CD4-positive, alpha-beta T cell treated with Interleukin-2 at 100 ng/mL for 4 hours (primary cell): ENCODE measurements at places on chromosomes 3 and 15.
A peak's percentile ranks its signal among the peaks of the same experiment; 100 is the strongest.

- DNase-seq: no peak
These were observed 540.8 kb downstream of the FGF12 start for GRCh38 chr3:192186498-192186897.

DNA sequence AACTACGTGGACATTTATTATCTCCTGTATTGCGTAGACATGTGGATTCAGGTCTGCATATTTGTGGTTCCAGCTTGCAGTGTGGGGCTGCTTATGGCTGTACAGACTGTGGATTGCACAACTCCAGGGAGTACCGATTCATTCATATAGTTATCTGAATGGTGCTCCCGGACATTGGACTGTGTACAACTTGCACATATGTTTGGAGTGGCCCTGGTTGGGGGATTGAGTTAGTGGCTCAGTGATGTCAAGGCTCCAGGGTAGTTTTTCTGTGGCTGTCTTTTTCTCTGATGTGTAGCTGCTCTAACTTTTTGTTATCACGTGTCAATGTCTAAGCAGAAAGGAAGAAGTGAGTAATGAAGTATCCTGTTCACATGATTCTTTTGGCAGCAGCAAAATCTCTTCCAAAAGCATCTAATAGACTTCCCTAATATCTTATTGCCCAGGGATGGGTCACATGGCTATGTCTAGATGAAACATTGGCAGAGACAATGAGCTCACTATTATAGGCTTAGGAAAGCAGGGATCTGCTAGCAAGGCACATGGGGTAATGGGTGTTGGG is 15.8 kb downstream of the ST3GAL6 start:
- DNase-seq: no peak

- no peak for DNase-seq
These were observed 159.2 kb upstream of the SLCO3A1 start for GRCh38 chr15:91694131-91694830.

DNA sequence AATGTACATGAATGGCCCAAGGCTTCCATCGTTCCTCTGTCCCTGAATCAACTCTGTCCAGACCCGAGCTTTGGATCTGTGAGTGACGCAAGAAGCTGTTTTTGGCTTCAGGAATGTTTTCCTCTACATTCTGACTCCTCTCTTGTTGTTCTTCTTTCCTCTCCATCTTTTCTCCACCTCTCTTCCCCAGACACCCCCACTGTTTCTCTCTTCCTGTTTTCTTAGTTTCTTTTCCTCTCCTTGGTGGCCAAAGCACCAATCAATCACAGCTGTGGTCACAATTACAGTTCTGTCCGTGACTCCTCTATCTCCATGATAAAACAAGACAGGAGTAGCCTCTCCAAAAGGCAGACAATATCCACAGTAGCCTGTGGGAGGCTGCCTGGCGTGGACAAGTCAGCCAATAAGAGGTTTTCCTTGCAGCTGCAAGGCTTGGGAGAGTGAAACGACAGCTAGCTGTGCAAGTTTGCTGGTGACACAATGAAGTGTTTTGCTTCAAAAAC is 4.9 kb upstream of the TMEM212 start:
- no peak for DNase-seq

DNA sequence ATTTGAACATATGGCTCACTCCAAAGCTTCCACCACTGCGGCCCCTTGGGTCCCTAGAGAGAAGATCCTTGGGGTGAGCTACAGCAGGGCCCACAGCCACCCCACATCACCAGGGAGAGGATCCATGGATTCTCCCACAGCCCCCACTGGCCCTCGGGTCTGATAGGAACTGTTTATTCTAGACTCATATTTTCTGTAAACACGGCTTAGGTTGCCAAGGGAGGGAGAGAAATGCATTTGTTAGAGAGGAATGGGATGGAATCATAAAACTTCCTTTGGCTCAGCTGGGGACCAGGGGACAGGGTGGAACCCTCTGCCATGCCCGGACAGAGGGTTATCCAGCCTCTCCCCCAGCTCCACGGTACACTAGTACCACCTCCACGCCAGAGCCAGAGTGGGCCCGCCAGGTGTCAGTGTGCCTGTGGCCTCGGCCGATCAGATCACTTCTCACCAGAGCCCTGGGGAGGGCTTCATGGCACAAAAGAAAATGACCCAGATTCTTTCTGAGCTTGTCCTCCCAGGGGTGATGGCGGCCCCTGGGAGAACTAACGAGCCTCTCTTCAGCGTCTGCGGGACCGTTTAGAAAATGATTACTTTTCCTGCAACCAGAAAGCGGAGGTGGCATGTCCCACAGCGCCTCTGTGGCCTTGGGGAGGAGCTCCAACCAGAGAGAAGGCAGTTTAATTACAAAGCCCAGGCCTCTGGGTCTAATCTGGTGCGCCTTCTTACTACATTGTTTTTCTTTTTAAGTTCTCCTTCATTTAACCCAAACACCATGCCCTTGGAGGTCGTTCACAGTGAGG is 33.7 kb downstream of the ADCY5 start:
- DNase-seq: no peak

- DNase-seq: peak; percentile 12
These were observed 77.2 kb downstream of the PPP2R3A start for GRCh38 chr3:136042608-136043221.

DNA sequence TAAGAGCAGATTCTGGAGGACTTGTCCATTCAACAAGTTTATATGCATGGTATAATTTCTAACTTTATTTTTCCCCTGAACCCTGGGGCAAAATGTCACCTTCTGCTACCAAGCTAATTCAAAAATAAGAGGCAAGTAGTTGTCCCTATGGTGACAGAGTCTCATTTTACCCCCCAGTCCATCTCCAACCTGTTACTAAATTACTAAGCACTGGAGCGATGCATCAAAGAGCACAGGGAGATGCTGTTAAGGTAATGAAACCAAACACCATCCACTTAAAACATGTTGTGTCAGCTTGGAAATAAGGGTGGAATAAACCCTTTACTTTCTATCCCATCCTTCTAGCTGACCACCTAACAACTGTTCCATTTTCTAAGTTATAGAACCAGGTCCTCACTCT is 417.4 kb upstream of the ATP11B start:
- DNase-seq: no peak

DNA sequence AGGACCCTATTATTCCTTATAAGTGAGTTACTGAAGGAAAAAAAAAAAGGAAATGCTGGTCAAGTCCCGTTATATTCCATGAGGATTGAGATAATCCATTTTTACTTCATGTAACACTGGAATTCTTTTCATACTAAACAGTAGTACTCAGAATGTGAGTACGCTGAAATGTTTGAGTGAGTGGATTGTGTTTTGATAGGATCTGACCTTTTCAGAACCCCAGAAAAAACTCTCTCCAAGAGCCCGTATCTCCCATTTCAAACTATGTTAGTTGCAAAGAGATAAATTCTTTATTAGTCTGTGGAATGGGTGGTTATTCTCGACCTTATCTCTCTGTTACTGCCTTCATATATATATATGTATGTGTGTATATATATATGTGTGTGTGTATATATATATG is 2.5 kb upstream of the LPP start:
- DNase-seq: no peak

DNA sequence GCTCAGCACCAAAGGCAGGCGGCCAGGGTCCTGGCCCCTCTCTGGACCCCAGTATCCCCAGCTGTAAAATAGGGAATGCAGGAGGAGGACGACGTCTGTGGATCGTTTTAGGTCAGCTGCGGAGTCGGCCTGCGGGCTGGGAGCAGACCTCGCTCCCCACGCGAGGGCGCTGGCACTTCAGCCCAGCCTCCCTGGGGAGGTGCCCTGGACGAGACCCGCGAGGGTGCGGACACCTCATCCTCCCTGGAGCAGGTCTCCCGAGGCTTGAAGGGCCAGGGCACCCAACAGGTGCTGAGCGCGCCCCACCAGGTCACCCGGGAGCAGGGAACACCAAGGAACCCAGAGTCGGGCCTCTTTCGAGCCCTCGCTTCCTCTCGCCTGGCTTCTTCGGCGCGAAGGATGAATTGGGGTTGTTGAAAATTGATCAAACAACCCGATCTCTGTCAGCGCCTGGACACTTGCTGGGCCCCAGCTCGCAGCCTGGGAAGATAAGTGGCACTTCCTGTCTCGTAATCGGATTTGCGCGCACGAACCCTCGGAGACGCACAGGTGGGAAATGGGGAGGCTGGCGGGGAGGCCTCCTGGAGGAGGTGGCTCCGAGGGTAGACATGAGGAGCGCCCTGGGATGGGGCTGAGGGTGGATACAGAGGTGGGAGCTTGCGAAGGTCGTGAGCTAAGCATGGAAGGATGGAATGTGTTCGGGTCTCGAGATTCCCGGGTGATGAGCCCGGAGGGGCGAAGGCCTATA is 588 bp upstream of the VIPR1 start:
- peak; percentile 61 for DNase-seq

DNA sequence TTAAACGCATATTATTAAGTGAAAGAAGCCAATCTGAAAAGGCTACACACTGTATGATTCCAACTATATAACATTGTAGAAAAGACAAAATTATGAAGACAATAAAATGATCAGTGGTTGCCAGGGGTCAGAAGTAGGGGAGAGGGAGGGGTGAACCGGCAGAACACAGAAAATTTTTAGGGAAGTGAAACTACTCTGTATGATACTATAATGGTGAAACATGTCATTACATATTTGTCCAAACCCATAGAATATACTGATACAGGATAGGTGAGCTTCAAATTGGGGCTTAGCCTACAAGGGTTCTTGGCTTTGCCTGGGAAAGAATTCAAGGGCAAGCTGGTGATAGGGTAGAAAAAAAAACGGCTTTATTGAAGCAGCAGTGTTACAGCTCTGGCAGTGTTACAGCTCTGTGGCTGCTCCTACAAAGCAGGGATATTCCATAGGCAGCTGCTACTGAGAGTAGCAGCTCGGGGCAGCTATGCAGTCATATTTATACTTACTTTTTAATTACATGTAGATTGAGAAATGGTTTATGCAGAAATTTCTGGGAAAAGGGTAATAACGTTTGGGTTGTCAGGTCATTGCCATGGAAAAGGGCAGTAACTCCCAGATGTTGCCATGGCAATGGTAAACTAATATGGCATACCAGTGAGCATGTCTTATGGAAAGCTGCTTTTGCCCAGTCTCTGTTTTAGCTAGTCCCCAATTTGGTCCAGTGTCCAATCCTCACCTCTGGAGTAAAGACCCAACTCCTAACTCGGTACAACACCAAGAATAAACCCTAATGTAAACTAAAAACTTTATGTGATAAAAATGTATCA is 125.1 kb upstream of the SLC25A36 start:
- DNase-seq: no peak

DNA sequence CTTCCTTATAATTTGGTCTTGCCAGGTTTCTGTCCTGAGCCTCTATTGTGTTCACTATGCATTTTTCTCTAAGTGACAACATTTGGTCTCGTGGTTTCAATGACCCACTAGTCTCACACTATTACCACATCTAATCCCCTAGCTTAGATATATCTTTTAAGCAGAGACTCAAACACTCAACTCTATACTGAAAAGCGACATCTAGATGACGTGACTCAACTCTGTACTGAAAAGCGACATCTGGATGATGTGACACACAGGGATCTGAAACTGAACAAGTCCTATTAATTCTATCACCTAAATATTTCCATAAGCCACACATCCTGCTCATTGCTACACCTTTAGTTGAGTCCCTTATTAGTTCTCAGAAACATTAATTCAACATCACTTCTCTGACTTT is 141.7 kb upstream of the MBNL1 start:
- DNase-seq: no peak

DNA sequence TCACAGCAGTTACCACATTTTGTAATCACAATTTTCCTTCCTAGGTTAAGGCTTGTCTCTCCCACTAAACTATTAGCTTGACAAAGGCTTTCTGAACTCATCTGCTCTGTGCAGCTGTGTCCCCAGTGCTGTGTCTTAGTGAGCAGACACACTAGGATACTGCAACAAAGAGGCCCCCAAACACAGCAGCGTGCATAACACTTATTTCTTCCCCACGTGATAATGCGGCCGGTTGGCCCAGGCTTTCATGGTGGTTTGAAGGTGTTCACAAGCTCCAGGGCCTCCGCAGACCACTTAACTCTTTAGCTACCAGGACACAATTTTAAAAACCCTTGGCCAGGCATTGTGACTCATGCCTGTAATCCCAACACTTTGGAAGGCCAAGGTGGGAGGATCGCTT is 2.2 kb upstream of the HDAC11 start:
- no peak for DNase-seq

DNA sequence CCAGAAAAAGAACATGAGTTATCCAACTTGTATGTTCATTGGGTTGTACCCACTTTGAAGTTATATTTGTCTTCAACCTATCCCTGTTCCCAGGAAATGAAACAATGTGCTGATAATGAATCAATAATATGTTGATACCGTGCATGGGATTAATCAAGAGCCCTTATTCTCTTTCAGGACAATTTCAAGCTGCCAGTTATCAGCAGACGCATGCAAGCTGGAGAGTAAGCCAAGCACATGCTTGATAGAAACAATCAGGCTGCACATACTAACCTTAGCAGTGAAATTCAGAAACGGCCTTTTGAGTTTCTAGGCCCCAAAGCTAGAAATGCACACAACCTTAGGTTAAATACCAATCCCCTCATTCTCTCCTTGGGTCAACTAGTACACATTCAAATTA is 480.4 kb upstream of the AGTR1 start:
- no peak for DNase-seq

DNA sequence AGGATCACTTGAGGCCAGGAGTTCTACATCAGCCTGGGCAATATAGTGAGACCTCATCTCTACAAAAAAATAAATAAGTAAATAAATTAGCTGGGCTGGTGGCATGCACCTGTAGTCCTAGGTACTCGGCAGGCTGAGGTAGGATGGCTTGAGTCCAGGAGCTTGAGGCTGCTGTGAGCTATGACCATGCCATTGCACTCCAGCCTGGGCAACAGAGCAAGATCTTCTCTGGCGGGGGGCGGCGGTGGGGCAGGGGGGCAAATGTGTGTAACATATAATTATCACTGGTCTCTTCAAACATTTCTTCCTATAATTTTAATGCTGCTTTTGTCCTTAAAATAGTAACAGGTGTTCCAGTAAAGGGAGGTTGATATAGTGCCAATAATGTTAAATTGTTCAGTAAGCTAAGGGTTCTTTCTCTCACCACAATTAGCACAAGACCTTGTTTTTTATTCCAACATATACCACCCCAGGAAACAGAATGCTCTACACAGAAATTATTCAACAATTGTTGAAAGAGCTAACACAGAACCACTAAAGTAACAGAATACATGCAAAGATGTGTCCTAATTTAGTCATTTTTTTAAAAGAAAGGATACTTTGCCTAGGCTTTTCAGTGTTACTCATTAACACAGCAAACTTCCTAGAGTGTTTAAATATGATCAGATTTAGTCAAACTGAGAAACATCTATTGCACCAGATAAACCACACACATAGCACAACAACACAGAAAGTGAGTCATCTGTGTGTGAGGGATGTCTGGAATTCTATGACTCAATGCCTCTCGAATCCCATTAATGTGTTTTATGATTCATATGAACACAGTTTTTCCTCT is 29.1 kb downstream of the ANKRD28 start:
- DNase-seq: peak; percentile 18
